ENCODE measurements at places on chromosomes 7 and 10.

- peaks cover 6% of the 10 kb centered on the region for H3K4me1 ChIP-seq
- DNase-seq = peak; percentile 91
- H3K4me3 ChIP-seq = no peak overlapping the region
- no peaks in the 10 kb centered on the region for H3K36me3 ChIP-seq
Observed at GRCh38 chr10:61779950-61780659, 117.4 kb downstream of the CABCOCO1 start.

GRCh38 chr10:114953047-114953446, 15.1 kb downstream of the TRUB1 start:
- no peak overlapping the region for H3K27ac ChIP-seq
- peaks cover 2% of the 10 kb centered on the region for H3K36me3 ChIP-seq
- no peaks in the 10 kb centered on the region for H3K4me1 ChIP-seq
- DNase-seq = no peak
- no peaks in the 10 kb centered on the region for H3K27me3 ChIP-seq
- no peak overlapping the region for H3K4me3 ChIP-seq

GRCh38 chr10:44821290-44821689, 89.8 kb upstream of the TMEM72 start:
- peaks cover 29% of the 10 kb centered on the region for H3K4me1 ChIP-seq
- no peak for DNase-seq
- no peak overlapping the region for H3K4me3 ChIP-seq
- no peaks in the 10 kb centered on the region for H3K36me3 ChIP-seq

DNA sequence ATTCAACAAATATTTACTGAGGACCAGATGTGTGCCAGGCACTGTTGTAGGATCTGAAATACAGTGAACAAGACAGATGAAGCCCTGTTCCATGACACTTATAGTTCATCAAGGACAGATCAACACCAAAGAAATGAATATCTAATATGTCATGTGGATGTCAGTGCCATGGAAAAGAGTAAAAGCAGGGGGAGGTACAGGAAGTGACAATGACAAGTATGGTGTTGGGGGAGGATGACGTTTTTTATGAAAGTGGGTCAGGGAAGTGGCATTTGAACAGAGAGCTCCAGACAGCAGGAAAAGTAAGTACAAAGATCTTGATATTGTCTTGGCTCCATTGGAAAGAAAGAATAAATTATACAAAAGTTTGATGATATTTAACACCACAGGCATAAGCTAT, 7.0 kb upstream of the SFMBT2 start:
- no peaks in the 10 kb centered on the region for H3K36me3 ChIP-seq
- no peak for DNase-seq
- peaks cover 8% of the 10 kb centered on the region for H3K27me3 ChIP-seq
- no peak overlapping the region for H3K4me3 ChIP-seq
- no peak overlapping the region for H3K27ac ChIP-seq

- H3K27ac ChIP-seq = no peak overlapping the region
- H3K27me3 ChIP-seq = peaks cover 8% of the 10 kb centered on the region
- H3K36me3 ChIP-seq = no peaks in the 10 kb centered on the region
- peaks cover 26% of the 10 kb centered on the region for H3K4me1 ChIP-seq
- H3K4me3 ChIP-seq = no peak overlapping the region
Observed at GRCh38 chr10:78912361-78913218, 156.2 kb upstream of the ZMIZ1 start.

DNA sequence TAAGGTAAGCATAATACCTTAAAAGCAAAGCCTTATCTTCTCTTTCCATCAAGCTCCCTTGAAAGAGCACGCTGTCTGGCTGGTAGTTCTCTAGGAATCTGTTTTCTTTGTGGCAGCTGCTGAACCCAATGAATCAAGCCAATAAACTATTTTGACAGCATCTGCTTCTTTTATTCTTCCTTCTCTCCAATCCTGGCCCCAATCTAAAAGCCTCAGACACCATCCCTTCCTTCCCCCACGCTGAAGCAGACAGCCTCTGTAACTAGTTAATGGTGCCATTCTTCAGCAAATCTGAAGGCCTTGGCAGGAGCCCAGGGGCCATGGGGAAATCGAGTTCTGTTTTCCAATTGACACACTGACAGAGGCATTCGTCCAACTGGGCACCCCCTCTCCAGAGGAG, 186.6 kb upstream of the LYZL1 start:
- H3K27me3 ChIP-seq = peaks cover 2% of the 10 kb centered on the region
- peak; percentile 9 for DNase-seq
- no peak overlapping the region for H3K27ac ChIP-seq
- H3K4me1 ChIP-seq = no peaks in the 10 kb centered on the region
- no peaks in the 10 kb centered on the region for H3K36me3 ChIP-seq

DNA sequence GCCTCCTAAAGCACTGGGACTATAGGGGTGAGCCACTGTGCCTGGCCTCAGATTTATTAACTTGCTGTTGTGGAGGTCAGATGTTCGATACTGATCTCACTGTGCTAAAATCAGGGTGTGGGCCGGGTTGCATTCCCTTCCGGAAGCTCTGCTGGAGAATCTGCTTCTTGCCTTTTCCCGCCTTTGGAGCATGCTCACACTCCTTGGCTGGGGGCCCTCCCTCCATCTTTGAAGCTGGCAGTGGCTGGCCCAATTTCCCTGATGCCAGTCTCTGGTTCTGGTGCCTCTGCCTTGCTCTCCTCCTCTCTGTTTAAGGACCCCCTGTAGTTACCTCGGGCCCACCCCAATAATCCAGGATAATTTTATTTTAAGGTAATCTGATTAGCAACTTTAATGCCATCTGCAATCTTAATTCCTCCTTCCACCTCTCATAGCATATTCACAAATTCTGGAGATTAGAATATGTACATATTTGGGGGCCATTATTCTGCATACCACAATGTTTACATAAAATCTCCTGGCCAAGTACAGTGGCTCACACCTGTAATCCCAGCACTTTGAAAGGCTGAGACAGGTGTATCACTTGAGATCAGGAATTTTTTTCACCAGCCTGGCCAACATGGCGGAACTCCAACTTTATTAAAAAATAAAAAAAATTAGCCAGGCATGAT, 7.9 kb upstream of the PITRM1 start:
- no peaks in the 10 kb centered on the region for H3K27me3 ChIP-seq
- no peak for DNase-seq
- H3K4me3 ChIP-seq = no peak overlapping the region
- H3K36me3 ChIP-seq = no peaks in the 10 kb centered on the region
- no peaks in the 10 kb centered on the region for H3K4me1 ChIP-seq

DNA sequence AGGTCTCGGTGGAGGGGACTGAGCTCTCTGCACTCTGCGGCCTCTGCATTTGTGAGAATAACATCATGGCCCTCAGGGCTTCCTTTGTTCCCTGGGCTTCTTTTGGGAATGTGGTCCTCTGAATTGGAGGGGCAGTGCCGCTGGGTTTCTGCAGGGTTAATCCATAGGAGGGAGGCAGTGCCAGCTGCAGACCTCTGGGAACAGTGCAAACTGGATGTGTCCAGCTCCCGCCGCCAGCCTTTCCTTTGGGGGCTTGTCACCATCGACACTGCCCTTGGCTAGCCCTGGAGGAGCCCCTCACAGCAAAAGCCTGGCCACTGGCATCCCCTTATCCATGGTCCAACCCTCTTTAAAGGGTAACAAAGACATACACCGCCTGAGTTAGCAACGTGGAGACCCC, 174.0 kb downstream of the WDR37 start:
- peaks cover 3% of the 10 kb centered on the region for H3K27me3 ChIP-seq
- no peaks in the 10 kb centered on the region for H3K36me3 ChIP-seq
- peaks cover 3% of the 10 kb centered on the region for H3K4me1 ChIP-seq
- DNase-seq = no peak
- H3K4me3 ChIP-seq = no peak overlapping the region

- DNase-seq = no peak
- no peaks in the 10 kb centered on the region for H3K27me3 ChIP-seq
- peaks cover 4% of the 10 kb centered on the region for H3K4me1 ChIP-seq
- no peak overlapping the region for H3K4me3 ChIP-seq
- H3K27ac ChIP-seq = no peak overlapping the region
Observed at GRCh38 chr7:23377134-23377533, 78.0 kb downstream of the MALSU1 start.

- H3K27me3 ChIP-seq = peaks cover 26% of the 10 kb centered on the region
- no peak overlapping the region for H3K4me3 ChIP-seq
- no peak for DNase-seq
- no peaks in the 10 kb centered on the region for H3K36me3 ChIP-seq
- H3K27ac ChIP-seq = no peak overlapping the region
Observed at GRCh38 chr10:123771877-123772644, 105.9 kb downstream of the GPR26 start.

DNA sequence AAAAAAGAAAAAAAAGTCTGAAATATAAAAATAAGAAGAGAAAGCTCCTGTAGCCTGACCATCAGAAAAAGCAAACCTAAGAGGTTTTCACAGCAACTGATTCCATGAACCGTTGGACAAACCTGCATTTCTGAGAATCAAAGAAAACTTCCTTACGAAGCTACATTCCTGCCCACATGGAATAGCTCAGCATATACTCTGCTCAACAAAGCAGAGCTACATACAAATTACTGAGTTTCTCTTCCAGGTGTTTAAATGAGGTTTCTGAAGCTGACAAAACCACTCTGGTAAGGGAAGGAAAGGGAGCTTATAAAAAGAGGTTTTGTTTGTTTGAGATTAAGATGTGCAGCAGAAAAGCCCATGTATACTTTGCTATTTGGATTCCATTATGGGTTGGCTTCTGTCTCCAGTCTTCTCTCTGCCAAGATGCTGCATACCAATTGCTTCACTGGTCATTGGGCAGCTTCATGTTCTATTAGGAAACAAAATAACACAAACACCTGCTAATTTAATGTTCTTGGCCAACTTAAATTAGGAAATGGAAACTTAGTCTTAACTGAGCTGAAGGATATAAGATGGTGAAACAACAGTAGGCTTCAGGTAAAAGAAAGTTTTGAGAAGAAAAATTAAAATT, 314.1 kb downstream of the LRRTM3 start:
- DNase-seq = peak; percentile 27
- no peaks in the 10 kb centered on the region for H3K27me3 ChIP-seq
- no peak overlapping the region for H3K27ac ChIP-seq
- H3K4me3 ChIP-seq = no peak overlapping the region
- H3K4me1 ChIP-seq = no peaks in the 10 kb centered on the region
- no peaks in the 10 kb centered on the region for H3K36me3 ChIP-seq

- H3K4me1 ChIP-seq = peaks cover 31% of the 10 kb centered on the region
- DNase-seq = peak; percentile 61
- H3K36me3 ChIP-seq = peaks cover 27% of the 10 kb centered on the region
Observed at GRCh38 chr10:62084451-62084850, 183.0 kb downstream of the ARID5B start.

DNA sequence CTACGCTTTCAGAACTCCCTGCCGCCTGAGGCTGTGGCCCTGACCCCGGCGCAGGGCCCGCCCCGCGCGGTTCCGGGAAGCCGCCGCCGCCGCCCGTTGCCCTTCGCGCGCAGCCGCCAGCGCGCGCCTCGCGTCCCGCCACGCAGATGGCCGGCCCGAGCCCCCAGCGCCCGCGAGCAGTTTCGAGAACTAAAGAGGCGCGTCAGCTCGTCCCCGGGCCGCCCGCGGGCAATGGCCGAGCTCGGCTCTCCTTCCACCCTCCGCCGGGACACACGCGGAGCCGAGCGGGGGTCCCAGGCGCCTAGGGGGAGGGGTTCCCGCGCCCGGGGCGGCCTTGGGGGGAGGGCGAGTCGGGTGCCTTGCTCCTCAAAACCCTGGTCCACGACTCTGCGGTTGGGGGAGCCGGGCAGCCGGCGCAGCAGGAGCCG, 1.8 kb downstream of the HNRNPF start:
- no peaks in the 10 kb centered on the region for H3K27me3 ChIP-seq
- H3K4me3 ChIP-seq = peak overlapping the region; percentile 69
- peaks cover 30% of the 10 kb centered on the region for H3K4me1 ChIP-seq
- peak; percentile 77 for DNase-seq
- peaks cover 3% of the 10 kb centered on the region for H3K36me3 ChIP-seq
- peak overlapping the region; percentile 100 for H3K27ac ChIP-seq

GRCh38 chr10:88840881-88841280, 10.8 kb downstream of the ANKRD22 start:
- H3K4me3 ChIP-seq = no peak overlapping the region
- no peaks in the 10 kb centered on the region for H3K27me3 ChIP-seq
- no peaks in the 10 kb centered on the region for H3K4me1 ChIP-seq
- no peak overlapping the region for H3K27ac ChIP-seq

- no peaks in the 10 kb centered on the region for H3K27me3 ChIP-seq
- no peak overlapping the region for H3K4me3 ChIP-seq
- H3K4me1 ChIP-seq = peaks cover 9% of the 10 kb centered on the region
- H3K36me3 ChIP-seq = no peaks in the 10 kb centered on the region
Observed at GRCh38 chr10:17561111-17561510, 56.1 kb downstream of the HACD1 start.

GRCh38 chr7:4255336-4255735, 426.8 kb upstream of the FOXK1 start:
- no peak overlapping the region for H3K27ac ChIP-seq
- no peaks in the 10 kb centered on the region for H3K27me3 ChIP-seq
- H3K4me1 ChIP-seq = no peaks in the 10 kb centered on the region

GRCh38 chr10:101411598-101411997, 57.6 kb downstream of the BTRC start:
- H3K4me1 ChIP-seq = no peaks in the 10 kb centered on the region
- no peak for DNase-seq
- H3K4me3 ChIP-seq = no peak overlapping the region
- H3K27ac ChIP-seq = no peak overlapping the region
- no peaks in the 10 kb centered on the region for H3K27me3 ChIP-seq
- peaks cover 3% of the 10 kb centered on the region for H3K36me3 ChIP-seq

- H3K4me1 ChIP-seq = no peaks in the 10 kb centered on the region
- H3K27ac ChIP-seq = no peak overlapping the region
- H3K36me3 ChIP-seq = no peaks in the 10 kb centered on the region
- H3K4me3 ChIP-seq = no peak overlapping the region
- H3K27me3 ChIP-seq = no peaks in the 10 kb centered on the region
Observed at GRCh38 chr7:118259115-118259514, 34.6 kb downstream of the ANKRD7 start.

DNA sequence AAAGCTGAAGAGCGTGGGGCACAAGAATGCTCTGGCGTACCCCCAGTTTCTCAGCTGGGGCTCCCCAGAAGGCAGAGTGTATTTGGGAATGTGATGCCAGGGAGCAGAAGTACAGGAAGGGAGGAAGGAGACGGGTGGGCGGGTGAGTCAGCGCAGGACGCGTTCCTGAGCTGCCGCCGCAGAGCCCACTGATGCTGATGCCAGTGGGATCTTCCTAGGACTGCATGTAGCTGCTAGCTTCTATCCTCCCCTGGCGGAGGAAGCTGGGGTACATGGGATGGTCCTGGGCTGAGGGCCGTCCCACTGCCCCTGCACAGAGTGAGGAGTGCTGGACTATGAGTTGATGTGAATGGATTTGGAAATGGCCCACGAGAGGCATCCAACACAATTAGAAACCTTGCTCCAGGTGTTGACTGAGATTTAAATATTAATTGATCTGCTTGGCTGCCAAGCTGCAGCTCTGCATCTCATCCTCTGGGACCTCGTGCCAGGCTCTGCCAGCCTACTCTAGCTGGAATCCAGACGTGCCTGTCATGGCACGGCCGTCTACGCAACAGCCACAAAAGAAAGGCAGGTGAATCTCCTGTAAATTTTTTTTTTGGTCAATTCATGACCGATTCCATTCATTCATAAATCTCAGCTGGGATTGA, 66.2 kb upstream of the RHEB start:
- no peak for DNase-seq
- H3K27ac ChIP-seq = no peak overlapping the region

All from muscle of leg (tissue), 16 donors.